ENCODE measurements at places on chromosomes 11 and 22.

DNA sequence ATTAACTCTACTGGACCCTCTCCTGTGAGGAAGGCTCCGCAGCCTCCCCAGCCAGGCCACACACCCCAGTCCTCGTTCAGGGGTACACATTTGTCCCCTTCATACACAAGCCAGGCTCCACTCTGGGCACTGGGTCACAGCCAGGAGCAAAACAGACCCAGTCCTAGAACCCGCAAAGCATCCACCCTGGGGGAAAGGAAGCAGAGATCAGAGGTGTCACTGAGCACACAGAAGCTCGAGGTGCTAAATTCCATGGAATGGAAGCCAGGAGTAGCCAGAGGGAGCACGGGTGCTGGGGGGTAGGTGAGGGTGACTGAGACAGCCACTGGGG is 43.6 kb upstream of the TH start:
- no peak for DNase-seq

GRCh38 chr11:95972060-95972459 is 48.2 kb upstream of the MTMR2 start:
- no peak for DNase-seq

DNA sequence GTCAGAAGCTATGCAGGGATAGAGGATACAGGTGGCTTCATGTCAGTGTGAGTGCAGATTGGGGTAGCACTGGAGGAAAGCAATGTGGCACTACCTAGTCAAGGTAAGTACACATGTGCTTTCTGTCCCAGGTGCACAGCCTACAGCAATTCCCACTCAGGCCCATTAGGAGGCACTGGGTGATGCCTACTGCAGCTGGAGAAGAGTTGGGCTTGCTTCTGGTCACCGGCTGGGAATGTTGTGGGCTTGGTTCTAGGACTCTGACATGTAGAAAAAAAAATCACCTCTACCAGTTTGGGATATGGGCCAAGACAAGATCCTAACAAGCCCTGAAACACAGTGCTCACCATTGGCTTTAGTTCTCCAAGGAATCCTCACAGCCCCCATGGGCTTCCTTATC is 69.7 kb downstream of the TENM4 start:
- no peak for DNase-seq

GRCh38 chr11:114274637-114275036 is 21.6 kb upstream of the NNMT start:
- DNase-seq: no peak

- no peak for DNase-seq
These were observed 673 bp upstream of the MYO7A start for GRCh38 chr11:77127235-77127911.

- no peak for DNase-seq
These were observed 60.6 kb downstream of the SGSM3 start for GRCh38 chr22:40430991-40431390.

GRCh38 chr22:48853627-48854240 is 973.9 kb downstream of the BRD1 start:
- DNase-seq: no peak

GRCh38 chr11:88250566-88251242 is 75.5 kb upstream of the RAB38 start:
- DNase-seq: peak; percentile 61

GRCh38 chr11:43580735-43581369 is 99.7 kb upstream of the HSD17B12 start:
- no peak for DNase-seq

GRCh38 chr11:12867531-12867930 is 141.6 kb upstream of the RASSF10 start:
- no peak for DNase-seq

All from NCI-H1417 treated with DMSO at 0.1 percent for 48 hours (cell line).